ENCODE measurements at places on chromosomes 3 and 15.

DNA sequence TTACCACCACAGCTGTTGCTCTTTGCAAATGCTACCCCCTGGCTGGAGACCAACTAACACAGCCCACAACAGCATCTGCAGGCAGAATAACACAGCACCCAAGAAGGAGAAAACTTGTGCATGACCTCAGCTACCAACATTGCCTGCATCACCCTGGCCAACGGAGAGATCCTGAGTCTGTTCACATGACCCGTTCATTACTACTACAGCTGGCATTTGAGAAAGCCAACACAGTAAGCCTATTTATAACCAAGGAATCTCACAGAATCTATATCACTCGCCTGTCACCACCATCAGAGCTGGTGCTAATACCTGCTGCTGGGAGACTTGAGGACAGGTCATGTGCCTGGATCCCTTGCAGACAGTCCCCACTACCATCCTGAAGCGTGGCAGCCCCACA lies 215.2 kb downstream of the POLQ start:
- no peak for DNase-seq

DNA sequence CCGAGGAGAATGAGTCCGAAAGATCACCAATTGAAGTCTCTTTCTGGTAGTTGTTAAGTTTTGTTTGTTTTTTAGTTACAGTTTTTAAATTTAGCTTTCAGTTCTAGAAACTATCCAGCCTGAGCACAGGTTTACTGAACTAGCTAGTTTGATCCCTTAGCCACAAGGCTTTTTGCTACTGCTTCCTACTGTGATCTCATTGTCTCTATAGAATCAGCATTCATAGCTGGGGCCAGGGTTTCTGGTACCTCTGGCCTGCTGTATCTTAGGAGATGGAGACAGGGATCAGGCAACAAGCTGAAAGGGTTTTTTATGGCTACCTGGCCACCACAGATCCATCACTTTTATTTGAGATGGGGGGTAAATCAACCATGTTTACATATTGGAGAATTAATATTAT lies 37.0 kb downstream of the GOLM2 start:
- no peak for DNase-seq

GRCh38 chr3:17579289-17580031 lies 163.0 kb downstream of the TBC1D5 start:
- DNase-seq = no peak

GRCh38 chr3:141051443-141052200 lies 475 bp downstream of the SPSB4 start:
- DNase-seq = peak; percentile 32

GRCh38 chr3:100781301-100781700 lies 72.0 kb downstream of the TFG start:
- no peak for DNase-seq

- DNase-seq = no peak
Observed at GRCh38 chr15:40808861-40809450, 1.7 kb upstream of the DNAJC17 start.

- no peak for DNase-seq
Observed at GRCh38 chr3:52845691-52846431, 11.0 kb upstream of the MUSTN1 start.

GRCh38 chr3:128376516-128376915 lies 90.2 kb downstream of the DNAJB8 start:
- no peak for DNase-seq

- no peak for DNase-seq
Observed at GRCh38 chr3:39013289-39013688, 38.5 kb downstream of the SCN11A start.

DNA sequence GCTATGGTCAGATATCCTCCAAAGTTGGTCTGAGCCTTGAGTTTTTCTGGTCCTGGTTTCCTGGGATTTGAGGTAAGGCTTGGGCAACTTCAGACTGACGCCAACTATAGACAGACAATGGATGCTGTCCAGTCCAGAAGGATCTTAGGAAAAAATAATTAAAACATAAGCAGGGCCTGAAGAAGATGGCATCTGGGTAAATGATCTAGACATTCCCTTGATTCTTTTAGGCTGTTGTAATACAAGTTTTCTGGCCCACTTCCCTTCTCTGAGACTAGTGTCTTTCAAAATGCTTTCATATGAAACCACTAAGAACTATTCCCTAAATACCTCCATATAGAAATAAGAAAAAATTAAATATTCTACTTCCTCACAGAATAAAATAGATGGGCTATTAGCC lies 47.7 kb upstream of the PLXND1 start:
- DNase-seq = no peak

- no peak for DNase-seq
Observed at GRCh38 chr3:46656778-46657556, 36.5 kb downstream of the ALS2CL start.

DNA sequence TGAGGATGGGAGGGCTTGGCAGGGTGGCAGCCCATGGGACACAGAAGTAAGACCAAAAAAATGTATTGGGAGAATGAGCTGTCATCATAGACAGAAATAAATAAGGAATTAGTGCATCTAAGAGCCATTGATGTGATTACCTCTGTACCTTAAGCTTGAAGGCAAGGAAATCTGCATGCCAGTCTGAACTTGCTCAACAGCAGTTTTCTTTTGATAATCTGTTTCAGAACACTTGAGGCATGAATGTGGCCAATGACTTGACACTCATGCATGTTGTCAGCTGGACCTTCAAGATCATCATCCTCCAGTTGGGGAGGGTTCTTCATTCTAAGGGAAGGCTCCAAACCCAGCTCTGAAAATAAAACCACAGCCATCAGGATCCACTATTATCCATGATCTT lies 148.5 kb downstream of the DCLK3 start:
- no peak for DNase-seq

GRCh38 chr3:183809270-183809669 lies 16.1 kb downstream of the MAP6D1 start:
- DNase-seq = no peak

DNA sequence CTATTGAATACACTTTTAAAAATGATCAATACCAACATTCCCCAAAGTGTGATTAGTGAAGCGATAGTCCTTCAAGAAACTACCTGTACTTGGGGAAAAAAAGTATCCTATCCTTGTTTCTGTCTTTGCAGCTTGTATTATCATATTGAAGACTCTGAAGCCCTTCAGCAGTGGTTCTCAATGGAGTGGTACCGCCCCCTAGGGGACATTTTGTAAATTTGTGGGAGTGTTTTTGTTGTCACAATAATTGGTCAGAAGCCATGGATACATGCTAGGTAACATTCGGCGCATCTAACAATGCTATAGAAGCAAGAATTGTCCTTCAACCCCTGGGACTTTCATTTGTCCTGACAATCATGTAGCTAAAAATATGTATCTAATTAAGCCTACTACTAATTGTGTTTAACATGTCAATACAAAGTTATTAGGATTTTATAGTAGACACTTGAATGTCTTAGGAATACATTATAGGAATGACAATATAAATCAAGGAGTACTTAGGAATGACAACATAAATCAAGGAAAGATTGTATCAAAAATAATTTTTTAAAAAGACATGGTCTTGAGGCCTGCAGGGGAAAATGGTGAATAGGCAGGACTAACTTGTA lies 53.7 kb downstream of the NMD3 start:
- DNase-seq = peak; percentile 57

GRCh38 chr3:60289341-60290121 lies 961.7 kb downstream of the FHIT start:
- DNase-seq = no peak

- DNase-seq = no peak
Observed at GRCh38 chr3:122928396-122929187, 99.0 kb downstream of the SEMA5B start.

GRCh38 chr3:193129607-193130006 lies 111.4 kb upstream of the PLAAT1 start:
- DNase-seq = no peak

- DNase-seq = no peak
Observed at GRCh38 chr15:40511472-40512133, 40.8 kb downstream of the CHST14 start.

DNA sequence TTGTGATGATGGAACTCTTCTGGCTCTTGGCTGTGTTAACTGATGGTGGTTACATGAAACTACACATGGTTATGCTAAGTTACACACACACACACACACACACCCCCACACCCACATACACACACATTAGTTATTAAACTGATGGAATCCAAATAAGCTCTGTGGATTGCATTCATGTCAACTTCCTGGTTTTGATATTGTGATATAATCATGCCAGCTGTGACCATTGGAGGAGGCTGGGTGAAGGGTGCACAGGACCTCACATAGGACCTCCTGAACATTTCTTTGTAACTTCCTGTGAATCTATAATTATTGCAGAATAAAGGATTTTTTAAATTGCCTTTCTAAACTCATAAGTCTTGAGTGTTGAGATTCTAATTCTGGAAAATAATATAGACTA lies 58.9 kb upstream of the LIMD1 start:
- DNase-seq = no peak

DNA sequence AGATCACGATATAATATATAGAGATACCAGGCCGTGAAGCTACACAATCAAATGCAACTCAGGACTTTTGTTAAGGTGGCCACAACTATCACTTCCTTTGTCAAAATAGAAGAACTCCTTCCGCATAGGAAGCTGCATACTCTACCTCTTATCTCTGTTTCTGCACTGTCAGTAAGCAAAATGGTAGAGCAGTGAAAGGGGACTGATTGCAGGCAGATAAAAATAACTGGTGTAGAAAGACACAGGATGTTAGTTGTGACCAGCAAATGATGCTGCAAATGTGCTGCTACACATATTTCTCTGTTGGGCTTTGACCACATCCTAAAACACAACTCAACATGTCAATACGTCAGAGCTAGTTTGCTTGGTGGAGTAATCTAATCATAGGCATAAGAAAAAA lies 16.3 kb upstream of the TRAT1 start:
- peak; percentile 39 for DNase-seq

DNA sequence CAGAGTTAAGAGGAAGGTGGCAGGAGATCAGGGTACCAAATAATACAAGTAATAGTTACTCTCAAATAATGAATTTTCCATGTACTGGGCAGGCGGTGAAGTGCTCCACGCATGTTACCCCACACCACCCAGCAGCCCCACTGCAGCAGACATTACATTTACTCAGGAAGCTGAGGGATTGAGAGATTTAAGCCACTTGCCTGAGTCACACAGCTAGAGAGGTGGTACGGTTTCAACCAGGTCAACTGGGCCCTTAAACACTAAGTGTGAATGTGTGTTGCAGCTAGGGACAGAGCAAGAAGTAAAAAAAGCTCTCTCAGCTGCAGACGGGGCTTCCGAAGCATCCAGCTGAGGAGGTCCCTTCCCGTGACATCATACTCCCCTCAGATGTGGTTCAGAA lies 91.3 kb downstream of the PRICKLE2 start:
- DNase-seq = no peak

DNA sequence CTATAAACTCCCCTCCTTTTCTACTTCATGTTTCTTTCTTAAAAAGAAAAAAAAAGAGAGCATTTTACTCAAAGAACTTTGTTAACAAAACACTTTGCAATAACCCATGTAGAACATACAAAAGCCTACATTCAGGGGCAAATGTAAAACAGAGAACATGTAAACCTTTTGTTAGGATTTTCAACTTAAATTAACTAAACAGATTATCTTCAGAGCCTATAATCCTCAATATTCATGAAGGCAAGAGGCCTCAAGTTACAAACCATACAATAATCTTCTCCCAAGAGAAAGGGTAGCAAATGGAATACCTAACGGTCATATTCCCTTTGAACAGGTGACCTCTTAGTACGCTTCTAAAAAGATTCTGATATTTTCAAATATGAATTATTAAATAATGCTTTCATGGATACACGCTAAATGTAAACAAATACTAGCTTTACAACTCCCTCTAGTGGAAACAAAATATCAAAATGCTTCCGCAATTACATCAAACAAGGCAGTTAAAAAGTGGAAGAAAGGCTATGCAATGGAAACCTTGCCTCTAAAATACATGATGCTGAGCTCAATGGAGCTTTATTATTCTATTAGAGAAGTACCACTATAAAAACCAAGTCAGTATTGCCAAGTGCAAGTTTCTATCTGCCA lies 9.9 kb downstream of the CEP152 start:
- DNase-seq = no peak

- DNase-seq = no peak
Observed at GRCh38 chr3:82000773-82001172, 239.3 kb upstream of the GBE1 start.

DNA sequence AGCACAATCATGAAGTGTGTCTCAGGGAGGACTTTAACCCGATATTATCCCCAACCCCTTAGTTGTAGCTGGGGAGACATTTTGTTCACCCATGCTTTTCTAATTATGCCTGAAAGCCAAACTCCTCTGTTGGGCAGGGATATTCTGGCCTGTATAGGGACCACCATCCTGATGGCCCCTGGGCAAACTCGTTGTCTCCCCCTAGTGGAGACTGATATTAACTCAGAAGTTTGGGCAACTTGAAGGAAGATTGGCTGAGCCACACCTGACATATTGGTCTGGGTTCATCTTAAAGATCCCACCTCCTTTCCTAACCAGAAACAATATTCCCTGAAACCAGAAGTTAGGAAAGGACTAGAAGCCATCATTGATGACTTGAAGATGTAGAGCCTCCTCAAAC lies 42.3 kb downstream of the TM4SF18 start:
- peak; percentile 12 for DNase-seq

GRCh38 chr3:165521131-165521871 lies 315.9 kb downstream of the BCHE start:
- DNase-seq = no peak

- no peak for DNase-seq
Observed at GRCh38 chr3:183475016-183475763, 46.8 kb upstream of the MCF2L2 start.

DNA sequence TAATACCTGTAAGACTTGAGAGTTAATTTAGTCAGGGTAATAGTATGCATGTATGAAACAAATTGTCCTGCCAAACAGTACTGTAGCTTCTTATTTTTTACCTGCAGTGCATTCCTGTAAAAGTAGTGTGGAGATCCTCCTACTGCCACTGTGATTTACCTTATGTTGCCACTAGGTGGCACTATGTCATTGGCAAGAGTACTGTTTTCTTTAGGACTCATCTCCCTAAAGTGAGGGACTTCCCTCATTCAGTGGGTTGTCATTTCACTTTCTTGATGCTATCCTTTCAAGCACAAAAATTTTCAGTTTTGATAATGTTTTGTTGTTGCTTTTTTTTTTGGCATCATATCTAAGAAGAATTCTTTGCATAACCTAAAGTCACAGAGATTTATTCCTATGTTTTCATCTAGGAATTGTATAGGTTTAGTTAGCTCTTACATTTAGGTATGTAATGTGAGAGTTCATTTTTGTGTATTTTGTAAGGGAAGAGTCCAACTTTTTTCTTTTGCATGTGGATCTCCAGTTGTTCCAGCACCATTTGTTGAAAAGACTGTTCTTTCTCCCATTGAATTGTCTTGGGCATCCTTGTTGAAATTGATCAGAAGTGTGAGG lies 105.7 kb downstream of the AKAP13 start:
- peak; percentile 62 for DNase-seq

DNA sequence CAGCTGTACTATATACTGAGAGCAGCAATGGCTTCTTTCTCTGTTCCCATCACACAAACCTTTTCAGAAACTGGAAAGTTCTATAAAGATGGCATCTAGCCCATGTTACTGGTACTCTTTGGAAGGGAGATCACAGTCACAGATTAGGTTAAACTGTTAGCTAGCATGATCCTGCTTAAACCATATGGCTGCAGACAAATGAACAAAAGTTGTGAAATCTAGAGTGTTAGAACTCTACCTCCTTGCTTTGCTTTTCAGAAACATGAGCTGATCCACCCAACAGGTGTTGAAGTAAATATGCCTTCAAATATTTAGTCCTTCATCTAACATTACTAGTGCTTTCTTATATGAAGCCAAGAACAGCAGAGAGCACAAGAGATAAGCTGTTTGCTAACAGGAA lies 102.6 kb downstream of the SNRK start:
- no peak for DNase-seq

Data from DND-41 (cell line).